Natural killer cell (primary cell): ENCODE measurements at places on chromosomes 1 and 21.

DNA sequence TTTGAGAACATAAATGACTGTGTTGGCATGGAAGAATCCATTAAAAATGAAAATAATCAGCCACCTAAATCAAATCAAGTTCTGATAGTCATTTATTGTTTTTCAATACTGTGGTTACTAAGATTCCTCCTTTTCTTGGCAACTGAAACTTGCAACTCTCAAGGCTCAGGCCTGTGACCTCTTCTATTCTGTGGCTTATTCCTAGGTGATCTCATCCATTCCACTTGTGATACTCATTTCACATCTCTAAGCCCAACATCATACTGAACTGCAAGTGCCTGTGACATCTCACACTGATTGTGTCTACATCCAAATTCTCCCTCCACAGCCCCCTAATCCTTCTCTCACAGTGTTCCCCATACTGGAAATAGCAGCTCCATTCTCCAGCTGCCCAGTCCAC lies 4.8 kb upstream of the ST6GALNAC5 start:
- H3K27ac ChIP-seq: no peak overlapping the region
- peaks cover 2% of the 10 kb centered on the region for H3K4me1 ChIP-seq
- DNase-seq: no peak
- H3K27me3 ChIP-seq: peaks cover 15% of the 10 kb centered on the region
- no peak overlapping the region for H3K4me3 ChIP-seq
- no peaks in the 10 kb centered on the region for H3K36me3 ChIP-seq

GRCh38 chr1:7471836-7472235 lies 299.3 kb upstream of the VAMP3 start:
- H3K4me3 ChIP-seq: no peak overlapping the region
- DNase-seq: no peak
- H3K27ac ChIP-seq: no peak overlapping the region
- no peaks in the 10 kb centered on the region for H3K36me3 ChIP-seq

- H3K27ac ChIP-seq: no peak overlapping the region
- DNase-seq: peak; percentile 77
Observed at GRCh38 chr1:16158025-16158424, 2.2 kb upstream of the EPHA2 start.

DNA sequence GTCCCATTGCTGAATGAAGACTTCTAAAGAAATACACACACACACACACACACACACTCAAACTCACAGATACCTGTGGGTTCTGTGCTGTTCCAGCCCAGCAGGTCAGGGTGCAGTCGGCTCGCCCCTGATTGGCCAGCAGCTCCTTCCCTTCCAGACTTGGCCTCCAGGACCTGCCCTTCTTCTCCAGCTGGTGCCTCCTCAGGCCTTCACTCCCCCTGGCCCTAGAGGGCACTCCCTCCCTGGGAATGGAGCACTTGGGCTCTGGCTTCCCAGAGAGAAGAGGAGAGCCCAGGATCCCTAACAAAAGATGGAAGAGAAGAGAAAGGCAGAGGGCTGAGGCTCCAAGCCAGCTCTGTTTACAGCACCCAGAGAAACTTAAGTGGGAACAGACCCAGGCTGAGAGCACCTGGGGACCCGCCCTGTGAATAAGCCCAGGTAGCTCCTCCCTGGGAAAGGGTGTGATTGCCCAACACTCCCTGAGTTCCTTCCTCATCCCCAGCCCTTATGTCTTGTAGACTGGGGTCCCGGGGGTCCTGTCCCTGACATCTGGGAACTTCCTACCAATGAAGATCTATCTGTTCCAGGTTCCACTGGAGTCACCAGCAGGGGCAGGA lies at the start of gene PGLYRP3:
TSS of gene PGLYRP3 (minus strand) at position 383 of the 617 bp plus-strand sequence. CDS start 2,287 bp downstream, outside the sequence.
- no peak within 1 kb of the TSS for H3K4me3 ChIP-seq
- H3K4me1 ChIP-seq: no peaks in the 10 kb centered on the region
- no peak for DNase-seq

GRCh38 chr1:21641967-21642739 lies 27.0 kb downstream of the RAP1GAP start:
- no peaks in the 10 kb centered on the region for H3K27me3 ChIP-seq
- no peaks in the 10 kb centered on the region for H3K36me3 ChIP-seq
- H3K4me1 ChIP-seq: no peaks in the 10 kb centered on the region
- no peak for DNase-seq
- no peak overlapping the region for H3K27ac ChIP-seq

GRCh38 chr1:25647106-25647505 lies 30.5 kb downstream of the MAN1C1 start:
- no peak overlapping the region for H3K27ac ChIP-seq
- H3K4me1 ChIP-seq: peaks cover 27% of the 10 kb centered on the region
- H3K4me3 ChIP-seq: no peak overlapping the region
- H3K36me3 ChIP-seq: no peaks in the 10 kb centered on the region

DNA sequence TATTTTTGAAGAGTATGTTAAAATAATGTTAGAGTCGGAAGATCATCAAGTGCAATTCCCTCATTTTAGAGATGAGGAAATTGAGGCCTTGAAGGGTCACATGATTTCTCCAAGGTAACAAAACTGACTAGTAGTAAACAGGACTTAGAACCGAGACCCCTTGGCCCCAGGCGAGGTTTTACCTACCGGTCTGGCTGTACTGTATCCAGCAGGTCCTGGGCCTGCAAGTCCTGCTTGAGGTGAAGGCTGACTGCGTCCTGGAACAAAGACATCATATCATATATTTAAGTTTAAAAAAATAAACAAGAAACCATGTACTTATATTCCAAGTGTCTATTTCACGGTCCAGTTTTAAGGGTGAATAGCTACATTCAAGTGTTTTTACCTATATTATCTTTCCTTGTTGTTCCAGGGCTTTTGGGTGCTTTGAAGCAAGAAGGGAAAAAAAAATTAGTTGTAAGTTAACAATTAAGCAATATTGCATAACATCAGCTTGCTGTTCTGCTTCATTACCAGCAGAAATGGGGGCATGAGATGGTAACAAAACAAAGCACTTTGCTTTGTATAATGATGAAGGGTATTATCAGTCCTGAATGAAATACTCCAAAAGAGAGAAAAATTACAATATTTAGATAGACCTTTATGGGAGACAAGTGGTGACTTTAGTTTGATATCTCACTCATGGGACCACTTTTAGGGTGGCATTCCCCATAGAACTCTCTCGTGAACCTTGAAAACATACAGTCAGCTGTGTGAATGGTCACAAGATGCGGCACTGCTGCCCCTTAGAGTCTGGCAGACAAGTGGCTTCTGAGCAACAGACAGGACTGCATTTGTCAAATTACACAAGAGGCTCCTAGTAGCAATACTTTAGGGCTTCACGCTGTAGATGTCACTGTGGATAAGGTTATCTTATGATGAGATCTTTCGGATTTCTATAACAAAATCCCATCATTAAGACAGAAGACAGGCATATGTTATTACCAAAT lies 29.8 kb upstream of the CFAP298 start:
- no peak overlapping the region for H3K27ac ChIP-seq
- no peaks in the 10 kb centered on the region for H3K4me1 ChIP-seq
- H3K36me3 ChIP-seq: peaks cover 58% of the 10 kb centered on the region

DNA sequence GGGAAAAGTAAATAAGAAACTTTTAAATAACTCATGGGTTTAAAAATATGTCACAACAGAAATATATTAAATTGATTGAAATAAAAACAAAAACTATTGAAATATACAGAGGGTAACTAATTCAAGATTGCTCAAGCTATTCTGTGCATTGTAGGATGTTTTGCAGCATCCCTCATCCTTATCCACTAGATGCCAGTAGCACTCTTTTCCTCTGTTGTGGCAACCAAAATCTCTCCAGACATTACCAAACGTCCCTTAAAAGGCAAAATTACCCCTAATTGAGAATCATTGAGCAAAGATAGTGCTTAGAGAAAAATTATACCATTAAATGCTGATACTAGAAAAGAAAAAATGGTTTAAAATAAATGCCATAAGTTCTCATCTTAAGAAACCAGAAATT lies 682.6 kb downstream of the RWDD3 start:
- H3K4me1 ChIP-seq: no peaks in the 10 kb centered on the region
- H3K4me3 ChIP-seq: no peak overlapping the region
- H3K36me3 ChIP-seq: no peaks in the 10 kb centered on the region
- no peak overlapping the region for H3K27ac ChIP-seq
- no peaks in the 10 kb centered on the region for H3K27me3 ChIP-seq
- no peak for DNase-seq

DNA sequence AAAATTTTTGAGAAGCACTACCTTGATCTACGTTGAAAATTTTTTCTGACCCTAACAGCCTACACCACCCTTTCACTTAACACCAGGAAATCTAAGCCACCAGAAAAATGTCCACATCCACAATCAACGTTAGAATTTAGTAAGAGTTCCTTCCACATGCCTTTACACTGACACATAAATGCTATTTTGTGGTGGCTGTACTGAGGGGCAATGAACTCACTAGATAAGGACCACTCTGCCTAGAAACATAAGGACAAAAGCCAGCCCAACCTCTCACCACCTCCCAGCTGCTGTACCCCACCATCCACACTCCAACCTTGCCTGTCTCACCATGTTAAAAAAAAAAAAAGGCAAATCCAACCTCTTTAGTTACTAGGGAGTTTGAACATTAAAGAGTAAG lies 29.8 kb downstream of the PARP1 start:
- H3K4me3 ChIP-seq: no peak overlapping the region
- H3K36me3 ChIP-seq: peaks cover 99% of the 10 kb centered on the region
- no peak overlapping the region for H3K27ac ChIP-seq
- DNase-seq: no peak

- H3K27ac ChIP-seq: peak overlapping the region; percentile 63
- H3K27me3 ChIP-seq: no peaks in the 10 kb centered on the region
- H3K4me3 ChIP-seq: no peak overlapping the region
- DNase-seq: no peak
- peaks cover 16% of the 10 kb centered on the region for H3K4me1 ChIP-seq
Observed at GRCh38 chr1:178580096-178580495, 67.2 kb downstream of the TEX35 start.

- H3K27ac ChIP-seq: no peak overlapping the region
- H3K4me3 ChIP-seq: no peak overlapping the region
- DNase-seq: no peak
- H3K4me1 ChIP-seq: peaks cover 16% of the 10 kb centered on the region
- H3K27me3 ChIP-seq: peaks cover 5% of the 10 kb centered on the region
Observed at GRCh38 chr1:207964195-207964966, 53.5 kb upstream of the CD34 start.

DNA sequence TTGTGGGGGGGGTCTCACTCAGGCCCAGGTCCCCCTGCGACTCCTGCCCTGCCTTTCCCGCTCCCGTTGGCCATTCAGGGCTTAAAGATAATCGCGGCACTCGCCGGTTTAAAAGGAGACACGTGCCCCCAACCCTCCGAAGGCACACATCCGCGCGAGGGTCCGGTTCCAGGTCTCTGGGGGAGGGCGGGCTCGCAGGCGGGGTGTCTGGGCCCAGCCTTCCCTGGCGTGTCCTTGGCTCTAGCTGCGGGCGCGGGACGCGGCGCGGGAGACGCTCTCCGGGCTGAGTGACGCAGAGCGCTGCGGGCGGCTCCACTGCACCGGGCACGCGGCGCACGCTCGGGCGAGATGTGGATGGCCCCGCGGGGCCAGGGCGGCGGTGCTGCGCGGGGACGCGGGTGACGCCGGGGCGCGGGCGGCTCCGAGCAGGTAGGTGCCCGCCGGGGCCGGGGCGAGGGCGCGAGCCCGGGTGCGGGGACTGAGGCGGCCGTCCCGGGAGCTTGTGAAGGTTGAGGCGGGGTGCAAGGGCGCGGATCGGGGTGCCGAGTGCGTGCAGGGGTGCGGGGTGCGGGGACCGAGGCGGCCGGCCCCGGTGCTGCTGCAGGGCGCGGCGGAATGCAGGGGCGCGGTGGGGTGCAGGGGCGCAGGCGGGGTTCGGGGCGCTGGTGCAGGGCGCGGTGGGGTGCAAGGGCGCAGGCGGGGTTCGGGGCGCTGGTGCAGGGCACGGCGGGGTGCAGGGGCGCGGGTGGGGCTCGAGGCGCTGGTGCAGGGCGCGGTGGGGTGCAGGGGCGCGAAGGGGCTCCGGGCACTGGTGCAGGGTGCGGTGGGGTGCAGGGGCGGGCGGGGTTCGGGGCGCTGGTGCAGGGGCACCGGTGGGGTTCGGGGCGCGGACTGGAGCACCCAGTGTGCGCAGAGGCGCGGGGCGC lies 3.3 kb upstream of the TRPM2 start:
- H3K4me1 ChIP-seq: peaks cover 51% of the 10 kb centered on the region
- no peak overlapping the region for H3K27ac ChIP-seq
- no peak for DNase-seq
- H3K27me3 ChIP-seq: peaks cover 16% of the 10 kb centered on the region

GRCh38 chr1:226001963-226002666 lies 3.0 kb upstream of the SDE2 start:
- H3K27ac ChIP-seq: peak overlapping the region; percentile 99
- peak; percentile 54 for DNase-seq
- H3K4me3 ChIP-seq: no peak overlapping the region

DNA sequence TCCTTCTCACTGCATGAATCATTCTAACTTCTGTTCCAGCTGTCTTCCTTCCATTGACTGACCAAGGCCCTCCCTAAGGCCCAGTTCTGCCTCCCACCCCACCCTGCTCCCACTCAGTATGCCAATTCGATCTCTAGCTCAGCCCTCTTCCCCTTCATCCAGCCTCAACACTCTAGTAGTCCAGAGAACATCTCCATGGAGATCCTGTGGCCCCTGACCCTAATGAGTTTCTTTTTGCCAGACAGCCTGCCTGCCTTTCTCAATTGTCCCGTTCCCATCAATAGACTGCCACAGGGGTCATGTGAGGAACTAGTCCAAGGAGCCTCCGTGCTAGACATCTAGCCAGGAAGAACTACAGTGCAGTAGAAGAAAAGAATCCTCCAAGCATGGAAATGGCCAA lies 26.4 kb downstream of the RRAGC start:
- no peak overlapping the region for H3K4me3 ChIP-seq
- H3K4me1 ChIP-seq: no peaks in the 10 kb centered on the region
- no peak for DNase-seq
- H3K36me3 ChIP-seq: peaks cover under 1% of the 10 kb centered on the region

- no peaks in the 10 kb centered on the region for H3K36me3 ChIP-seq
- no peaks in the 10 kb centered on the region for H3K27me3 ChIP-seq
Observed at GRCh38 chr1:71753746-71754145, 528.6 kb downstream of the NEGR1 start.

DNA sequence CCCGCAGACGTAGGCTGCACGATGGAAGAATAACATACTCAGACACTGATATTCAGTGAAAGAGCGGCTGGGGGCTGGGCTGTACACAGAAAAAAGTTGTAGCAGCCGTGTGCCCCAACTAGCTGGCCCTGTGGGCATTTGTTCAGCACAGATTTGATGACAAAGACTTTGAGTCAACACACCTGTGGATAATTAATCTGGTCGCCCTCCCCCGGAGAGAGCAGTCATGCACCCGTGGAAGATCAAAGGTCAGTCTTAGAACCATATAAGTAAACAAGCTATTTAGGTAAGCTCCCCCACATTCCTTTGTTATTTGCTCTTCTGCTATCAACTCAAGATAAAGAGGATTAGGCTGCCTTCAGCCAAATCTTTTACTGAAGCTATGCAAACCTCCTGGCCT lies 148.4 kb upstream of the HMCN1 start:
- no peaks in the 10 kb centered on the region for H3K36me3 ChIP-seq
- H3K27me3 ChIP-seq: no peaks in the 10 kb centered on the region
- H3K4me1 ChIP-seq: no peaks in the 10 kb centered on the region
- H3K27ac ChIP-seq: no peak overlapping the region
- no peak overlapping the region for H3K4me3 ChIP-seq

GRCh38 chr1:25610822-25611630 lies 5.6 kb upstream of the MAN1C1 start:
- no peak overlapping the region for H3K4me3 ChIP-seq
- H3K27me3 ChIP-seq: peaks cover 2% of the 10 kb centered on the region
